ENCODE measurements at places on chromosomes 5 and 9. TPM values are rescaled to one million over a fixed set of nuclear protein-coding genes. Genes with fewer than 3 reads are reported as not detected.

IL13 gene
- total RNA-seq = not detected

LEAP2 gene
- total RNA-seq = 0.32 TPM

CDX1 gene
- total RNA-seq = under 0.01 TPM

MLANA gene
- total RNA-seq = not detected

PSD2 gene
- total RNA-seq = not detected

CCDC152 gene
- 0.97 TPM for total RNA-seq

PDE6A gene
- total RNA-seq = not detected

PRPF4 gene
- 21.3 TPM for total RNA-seq

DDX4 gene
- not detected for total RNA-seq

PGM5 gene
- total RNA-seq = 2.6 TPM

PCDHA5 gene
- under 0.01 TPM for total RNA-seq

HTR4 gene
- total RNA-seq = not detected

TRMT10B gene
- 2.2 TPM for total RNA-seq

FOXD4L6 gene
- total RNA-seq = under 0.01 TPM

RNF208 gene
- total RNA-seq = not detected

EEIG1 gene
- 15.5 TPM for total RNA-seq

SWI5 gene
- 26.7 TPM for total RNA-seq

GLE1 gene
- total RNA-seq = 35.0 TPM

ST8SIA4 gene
- total RNA-seq = 3.5 TPM

PITX1 gene
- total RNA-seq = 66.7 TPM

APBB3 gene
- 11.9 TPM for total RNA-seq

PCDHB10 gene
- under 0.01 TPM for total RNA-seq

ACOT12 gene
- not detected for total RNA-seq
